Activated T-helper 1 cell treated with anti-CD3 and anti-CD28 coated beads, Interleukin-12 subunit alpha, Interleukin-12 subunit beta, Interleukin-2, Interleukin-4 antibody, amounts not matched to agents 30 ng/mL and 10 ng/mL and 1 ng/mL, durations not matched to agents 14 hours and 24 hours and 36 hours (primary cell): ENCODE measurements at places on chromosomes 7 and 10.

GRCh38 chr10:18759575-18759974, 100.3 kb downstream of the ARL5B start:
- DNase-seq, result no peak

GRCh38 chr10:29386342-29386999, 97.6 kb downstream of the LYZL1 start:
- DNase-seq, result no peak

GRCh38 chr7:33807779-33808482, 97.4 kb upstream of the BMPER start:
- no peak for DNase-seq

- DNase-seq, result peak; percentile 26
These were observed 660 bp downstream of the SUV39H2 start for GRCh38 chr10:14879124-14879927.

GRCh38 chr10:123835575-123835974, 56.0 kb downstream of the CPXM2 start:
- DNase-seq, result no peak

DNA sequence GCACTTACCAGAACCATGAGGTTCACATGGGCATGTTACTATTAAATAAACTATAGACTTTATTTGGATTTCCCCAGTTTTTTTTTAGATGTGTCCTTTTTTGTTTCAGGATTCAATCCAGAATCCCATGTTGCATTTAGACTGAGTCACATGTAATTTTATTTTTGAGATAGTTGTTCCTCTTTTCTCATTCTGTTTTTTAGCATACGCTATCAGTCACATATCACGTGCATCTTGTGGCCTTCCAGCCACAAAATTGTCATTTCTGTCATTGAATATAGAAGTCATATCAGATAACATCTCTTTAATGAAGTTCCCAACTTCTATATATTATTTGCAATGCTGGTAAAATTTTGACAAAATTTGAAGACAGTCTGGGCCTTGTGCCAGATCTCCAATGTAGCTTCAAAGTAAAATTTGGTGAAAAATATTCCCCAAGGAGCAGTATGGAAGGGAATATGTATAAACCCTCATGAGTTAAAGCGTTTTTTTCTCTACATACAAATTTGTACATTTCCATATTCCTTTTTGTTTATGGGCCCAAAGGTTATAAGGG, 132.3 kb upstream of the MKI67 start:
- no peak for DNase-seq

GRCh38 chr7:108089381-108089780, 40.8 kb downstream of the LAMB4 start:
- no peak for DNase-seq

DNA sequence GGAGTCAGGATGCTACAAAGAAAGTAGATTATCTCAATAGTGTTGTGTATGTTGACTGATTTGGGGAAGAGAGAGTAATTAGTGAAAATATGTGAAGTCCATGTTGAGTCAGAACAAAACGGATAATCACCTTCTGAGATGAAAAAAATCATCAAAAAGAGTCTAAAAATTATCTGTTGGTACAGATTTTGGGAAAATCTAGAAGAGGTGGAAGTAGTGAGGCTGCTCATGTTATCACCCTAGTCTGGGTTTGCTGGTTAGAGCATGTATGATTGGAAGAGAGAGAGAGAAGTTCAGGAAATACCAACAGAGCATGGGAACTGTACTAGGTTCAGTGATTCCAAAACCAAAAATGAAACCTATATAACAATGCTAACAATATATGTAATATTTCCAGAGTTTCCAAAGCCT, 12.3 kb downstream of the RPA3 start:
- no peak for DNase-seq

- DNase-seq, result no peak
These were observed 72.2 kb upstream of the EFCAB10 start for GRCh38 chr7:105653441-105654005.

DNA sequence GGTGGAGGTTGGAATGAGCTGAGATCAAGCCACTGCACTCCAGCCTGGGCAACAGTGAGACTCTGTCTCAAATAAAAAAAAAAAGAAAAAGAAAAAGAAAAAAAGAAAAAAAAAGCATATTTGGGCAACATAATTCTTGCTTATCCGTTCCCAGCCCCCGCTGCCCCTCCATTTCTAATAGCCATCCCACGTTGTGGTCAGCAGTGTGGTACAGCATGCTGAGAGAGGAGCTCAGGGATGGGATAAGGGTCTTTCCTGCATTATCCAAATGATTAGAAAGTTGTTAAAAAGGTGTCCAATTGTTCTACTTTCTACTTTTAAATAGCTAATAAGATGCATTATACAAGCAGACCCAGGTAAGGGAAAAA, 104.9 kb upstream of the ZNF92 start:
- no peak for DNase-seq

GRCh38 chr10:47195274-47195885, 104.6 kb upstream of the GDF10 start:
- DNase-seq, result no peak

DNA sequence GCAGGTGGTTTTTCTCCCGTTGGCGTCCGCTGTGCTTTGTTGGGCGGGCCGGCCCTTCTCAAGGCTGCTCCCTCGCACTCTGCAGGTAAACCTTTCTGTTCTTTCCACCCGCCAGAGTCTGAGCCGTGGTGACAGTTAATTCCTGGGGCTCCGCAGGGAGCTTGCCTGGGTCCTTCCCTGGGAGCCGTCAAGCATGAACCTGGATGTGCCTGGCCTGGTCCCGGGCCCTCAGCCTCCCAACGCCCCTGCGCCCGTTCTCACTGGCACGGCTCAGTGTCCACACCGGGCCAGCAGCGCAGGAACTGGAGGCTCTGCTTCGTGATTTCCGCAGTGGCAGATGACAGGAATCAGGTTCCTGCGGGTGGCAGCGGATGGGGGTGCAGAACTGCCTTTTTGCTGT, 10.9 kb upstream of the NKX6-2 start:
- DNase-seq, result no peak

- DNase-seq, result no peak
These were observed 407.4 kb downstream of the KCNMA1 start for GRCh38 chr10:77230194-77230593.

GRCh38 chr10:100371482-100372027, 24.5 kb downstream of the SCD start:
- DNase-seq, result no peak

- DNase-seq, result no peak
These were observed 340.6 kb upstream of the NRP1 start for GRCh38 chr10:33674986-33675599.
